ENCODE measurements at places on chromosomes 16 and 17. TPM values are rescaled to one million over a fixed set of nuclear protein-coding genes. Genes with fewer than 3 reads are reported as not detected.
A peak's percentile ranks its signal among the peaks of the same experiment; 100 is the strongest.

The TMEM114 gene
- not detected for polyA plus RNA-seq

The CORO6 gene
- polyA plus RNA-seq: 8.2 TPM

The RASL10B gene
- 3.0 TPM for polyA plus RNA-seq

The SAP30BP gene
- polyA plus RNA-seq: 101 TPM

The GRAP gene
- polyA plus RNA-seq: 10.3 TPM

GRCh38 chr16:65473699-65474098, 351.8 kb upstream of the CDH11 start:
- no peak for DNase-seq

GRCh38 chr16:27113341-27113841, 46.7 kb downstream of the C16orf82 start:
- no peak for DNase-seq

DNA sequence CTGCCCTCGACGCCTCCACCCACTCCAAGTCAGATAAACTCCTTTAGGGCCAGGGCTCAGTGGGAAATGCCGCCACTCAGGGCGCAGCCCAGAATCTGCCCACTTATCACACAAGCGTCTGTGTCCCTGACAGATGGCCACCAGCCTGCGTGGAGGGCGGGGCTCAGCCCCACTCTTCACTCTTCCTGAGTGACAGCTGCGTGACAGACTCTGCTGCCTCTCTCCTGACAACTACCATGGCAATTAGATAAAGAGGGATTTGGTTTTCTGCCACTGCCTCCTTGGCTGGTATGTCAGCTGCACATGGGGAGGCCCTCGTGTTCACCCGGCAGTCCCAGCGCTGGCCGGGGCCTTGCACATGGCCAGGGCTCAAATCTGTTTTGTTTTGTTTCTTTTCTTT, 96.2 kb downstream of the RTN4RL1 start:
- no peak for DNase-seq

DNA sequence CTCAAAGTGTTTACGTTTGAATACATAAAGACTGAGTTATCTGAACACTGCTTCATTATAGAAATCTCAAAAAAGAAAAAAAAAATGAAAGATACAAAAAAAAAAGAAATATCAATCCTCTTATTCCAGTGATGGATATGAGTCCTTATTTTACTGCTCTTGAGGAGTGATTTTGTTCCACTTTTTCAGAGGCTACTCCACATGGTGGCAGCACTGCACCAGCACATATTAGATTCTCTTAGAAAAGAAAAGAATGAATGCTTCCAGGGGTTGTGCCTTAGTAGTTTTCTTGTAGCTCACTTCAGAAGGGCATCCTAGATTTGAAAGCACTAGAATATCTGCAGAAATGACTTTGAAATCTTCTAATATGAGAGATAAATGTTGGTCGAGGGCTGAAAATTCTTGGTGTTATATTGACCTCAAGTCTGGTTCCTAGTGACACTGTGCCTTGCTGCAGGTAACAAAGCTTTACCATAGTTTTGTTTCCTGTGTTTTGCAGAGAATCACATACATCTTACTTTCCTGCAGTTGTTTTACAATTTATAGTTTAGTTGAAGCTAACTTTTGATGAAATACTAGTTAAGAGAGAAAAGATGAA, 25.9 kb downstream of the AP2B1 start:
- peak; percentile 35 for DNase-seq

DNA sequence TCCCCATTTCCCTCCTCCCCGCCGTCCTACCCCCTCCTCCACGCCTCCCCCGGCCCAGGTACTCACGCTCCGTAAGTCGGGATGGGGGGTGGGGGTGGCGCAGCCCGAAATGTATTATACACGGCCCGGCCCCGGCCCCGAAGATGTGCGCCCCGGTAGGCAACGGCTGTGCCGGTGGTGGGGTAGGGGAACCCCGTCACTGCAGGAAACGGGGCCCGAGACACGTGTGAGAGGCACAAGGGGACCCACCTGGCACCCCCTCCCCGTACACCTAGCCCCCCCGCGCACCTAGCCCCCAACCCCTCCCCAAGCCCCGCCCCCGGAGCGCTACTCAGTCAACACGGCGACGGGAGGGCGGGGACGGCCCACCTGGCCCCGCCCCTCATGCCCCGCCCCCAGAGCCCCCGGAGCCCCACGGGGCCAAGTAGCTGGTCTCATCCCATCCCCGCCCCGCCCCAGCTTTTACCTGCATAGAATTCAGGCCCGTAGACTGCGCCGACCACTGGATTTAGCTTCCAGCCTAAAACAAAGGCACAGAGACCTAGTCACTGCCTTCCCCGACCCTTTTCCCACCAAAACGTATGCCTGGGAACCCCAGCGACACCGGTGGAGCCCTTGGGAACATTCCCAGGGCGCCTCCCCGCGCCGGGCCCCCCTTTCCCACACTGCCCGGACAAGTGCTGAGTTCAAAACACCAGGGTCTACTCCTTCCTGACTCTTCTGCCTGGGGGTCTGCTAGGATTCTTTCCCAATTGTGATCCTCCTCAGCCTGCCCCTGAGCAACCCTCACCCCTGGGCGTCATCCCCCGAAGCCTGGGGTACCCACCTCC, 22.8 kb downstream of the ENGASE start:
- DNase-seq: no peak

GRCh38 chr16:14378689-14379467, 251.2 kb downstream of the PARN start:
- DNase-seq: no peak

DNA sequence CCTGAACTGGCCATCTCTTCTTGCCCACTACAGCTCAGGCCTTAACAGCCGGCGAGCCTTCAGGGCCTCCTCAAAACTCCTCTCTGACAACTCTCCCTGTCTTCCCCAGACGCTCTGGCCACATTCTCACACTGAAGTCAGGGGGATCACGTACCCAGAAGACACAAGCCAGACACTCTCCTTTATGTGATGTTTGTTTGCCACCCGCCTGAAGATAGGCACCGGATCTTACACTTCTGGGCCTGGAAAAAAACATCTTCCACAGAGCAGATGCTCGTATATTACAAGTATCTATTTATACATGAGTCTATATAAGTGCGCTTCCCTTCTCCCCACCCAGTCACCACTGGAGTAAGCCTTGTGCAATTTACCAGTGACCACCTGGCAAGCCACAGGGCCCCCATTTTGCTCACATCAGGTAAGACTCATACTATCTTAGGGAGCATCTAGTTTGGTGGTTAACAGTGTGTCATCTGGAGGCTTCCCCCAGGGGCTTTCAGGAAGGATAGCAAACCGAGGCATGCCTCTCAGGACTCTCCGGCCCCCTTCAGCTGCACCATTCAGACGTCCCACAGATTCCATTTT, 349.4 kb downstream of the SOX9 start:
- DNase-seq: no peak

DNA sequence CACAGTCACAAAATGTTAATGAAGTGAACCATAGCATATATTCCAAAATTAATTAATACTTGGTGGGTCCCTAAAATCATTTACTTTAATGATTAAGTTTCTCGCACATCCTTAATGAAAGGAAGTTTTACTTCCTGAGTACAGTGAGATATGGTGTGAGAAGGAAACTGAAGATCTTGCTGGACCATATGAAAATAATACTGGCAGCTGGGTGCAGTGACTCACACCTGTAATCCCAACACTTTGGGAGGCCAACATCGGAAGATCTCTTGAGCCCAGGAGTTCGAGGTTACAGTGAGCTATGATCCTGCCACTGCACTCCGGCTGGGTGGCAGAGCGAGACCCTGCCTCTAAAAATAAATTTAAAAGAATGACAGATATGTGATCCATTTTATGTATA, 62.5 kb downstream of the ABCA8 start:
- DNase-seq: no peak

DNA sequence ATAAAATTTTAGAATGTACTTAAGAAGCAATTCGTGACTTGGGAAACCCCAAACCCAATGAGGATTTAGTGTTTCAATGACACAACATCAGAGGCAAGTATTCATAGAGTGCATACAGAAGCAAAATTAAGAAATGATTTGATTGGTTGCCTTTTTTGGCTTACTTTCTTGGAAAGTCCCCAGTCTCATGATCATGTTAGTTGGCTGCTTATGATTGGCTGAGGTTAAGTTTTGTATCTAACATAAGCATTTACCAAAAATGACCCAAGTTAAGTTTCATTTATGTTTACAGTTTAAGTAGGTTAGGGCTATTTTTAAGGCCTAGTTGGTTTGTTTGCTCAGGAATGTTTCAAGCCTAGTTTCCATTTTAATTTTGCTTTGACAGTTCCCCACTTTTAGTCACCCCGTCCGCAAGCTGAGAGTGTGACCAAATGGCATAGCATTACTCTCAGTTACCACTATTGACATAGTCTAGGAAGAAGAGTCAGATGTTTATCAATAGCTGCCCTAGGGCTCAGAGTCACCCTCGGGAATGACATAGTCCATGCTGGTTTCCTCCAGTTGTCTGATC, 36.2 kb downstream of the DGKE start:
- DNase-seq: no peak

- DNase-seq: no peak
These were observed 15.5 kb upstream of the TIMP2 start for GRCh38 chr17:78940708-78941107.

DNA sequence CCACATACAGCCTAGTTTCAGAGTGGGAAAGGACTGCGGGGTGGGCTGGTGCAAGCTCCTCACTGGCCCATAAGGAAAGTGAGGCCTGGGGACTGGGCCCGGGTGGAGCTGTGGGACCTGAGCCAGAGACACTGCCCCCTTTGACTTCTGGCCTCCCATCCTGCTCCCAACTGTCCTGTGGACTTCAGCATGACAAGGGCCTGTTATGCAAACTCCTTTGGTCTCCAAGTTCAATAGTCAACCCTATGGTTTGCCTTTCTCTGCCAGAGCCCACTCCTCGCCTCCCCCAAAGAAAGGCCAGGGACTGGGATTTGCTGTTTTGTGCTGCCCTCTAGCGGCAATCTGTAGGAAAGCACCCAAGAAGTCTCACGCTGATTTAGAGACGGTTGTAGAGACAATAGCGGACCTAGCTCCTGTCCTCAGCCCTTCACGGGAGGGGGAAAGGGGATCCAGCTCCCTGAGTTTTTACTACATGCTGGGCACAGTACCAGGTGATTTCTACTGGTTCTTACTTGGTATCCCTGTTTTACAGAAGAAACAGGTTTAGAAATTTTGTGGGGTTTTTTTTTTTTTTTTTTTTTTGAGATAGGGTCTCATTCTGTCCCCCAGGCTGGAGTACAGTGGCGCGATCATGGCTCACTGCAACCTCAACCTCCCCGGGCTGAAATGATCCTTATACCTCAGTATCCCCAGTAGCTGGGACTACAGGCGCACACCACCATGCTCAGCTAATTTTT, 1.2 kb upstream of the TLCD3B start:
- no peak for DNase-seq

- no peak for DNase-seq
These were observed 9.6 kb downstream of the CARHSP1 start for GRCh38 chr16:8858994-8859912.

GRCh38 chr16:9151597-9151996, 60.2 kb downstream of the HAPSTR1 start:
- peak; percentile 23 for DNase-seq

Data from right lung (tissue), 10 donors.